ENCODE measurements at places on chromosomes 5 and 9. TPM values are rescaled to one million over a fixed set of nuclear protein-coding genes. Genes with fewer than 3 reads are reported as not detected.

DNA sequence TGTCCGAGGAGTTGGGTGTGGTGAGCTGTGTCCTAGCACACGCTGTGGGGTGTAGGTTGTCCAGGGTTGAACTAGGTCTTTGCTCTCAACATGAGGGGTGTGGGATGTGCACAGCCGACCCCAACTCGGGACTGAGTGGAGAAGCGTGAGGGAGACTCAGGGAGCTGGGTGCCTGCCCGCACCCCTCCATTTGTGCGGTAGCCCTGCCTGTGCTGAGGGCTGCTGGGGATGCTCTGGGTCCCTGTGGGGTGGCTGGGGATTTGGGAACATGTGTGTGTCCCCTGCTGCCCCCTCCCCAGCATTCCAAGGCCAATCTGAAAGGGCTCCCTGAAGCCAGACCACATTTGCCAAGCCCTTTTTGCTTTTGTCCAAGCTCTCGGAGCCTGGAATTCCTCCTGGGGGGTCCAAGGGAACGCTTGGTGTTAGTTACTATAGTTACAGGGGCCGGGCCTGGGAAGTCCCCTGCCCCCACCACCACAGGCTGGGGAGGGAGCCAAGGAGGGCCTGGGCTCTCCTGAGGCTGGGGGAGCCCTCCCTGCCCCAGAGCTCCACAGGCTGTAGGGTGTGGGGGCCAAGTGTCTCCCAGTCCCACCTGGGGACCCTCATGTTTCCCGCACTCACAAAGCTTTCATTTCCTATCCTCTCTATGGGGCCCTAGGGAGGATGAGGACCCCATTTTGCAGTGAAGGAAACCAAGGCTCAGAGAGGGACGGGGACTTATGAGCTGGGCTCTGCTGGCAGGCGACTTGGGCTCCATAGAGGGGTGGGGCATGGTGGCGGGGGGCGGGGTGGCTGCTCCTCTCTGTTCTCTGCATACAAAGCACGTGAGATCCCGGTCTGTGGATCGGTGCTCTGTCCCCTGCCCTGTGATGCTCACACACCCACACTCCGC, 1.1 kb downstream of the CRB2 start:
- DNase-seq = no peak

DNA sequence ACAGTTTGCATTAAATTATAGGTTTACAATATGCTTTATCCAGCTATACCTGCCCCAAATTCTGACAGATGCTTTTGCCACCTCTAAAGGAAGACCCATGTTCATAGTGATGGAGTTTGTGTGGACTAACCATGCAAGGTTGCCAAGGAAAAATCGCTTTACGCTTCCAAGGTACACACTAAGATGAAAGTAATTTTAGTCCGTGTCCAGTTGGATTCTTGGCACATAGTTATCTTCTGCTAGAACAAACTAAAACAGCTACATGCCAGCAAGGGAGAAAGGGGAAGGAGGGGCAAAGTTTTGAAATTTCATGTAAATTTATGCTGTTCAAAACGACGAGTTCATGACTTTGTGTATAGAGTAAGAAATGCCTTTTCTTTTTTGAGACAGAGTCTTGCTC, 41.0 kb downstream of the FXN start:
- DNase-seq = no peak

DNA sequence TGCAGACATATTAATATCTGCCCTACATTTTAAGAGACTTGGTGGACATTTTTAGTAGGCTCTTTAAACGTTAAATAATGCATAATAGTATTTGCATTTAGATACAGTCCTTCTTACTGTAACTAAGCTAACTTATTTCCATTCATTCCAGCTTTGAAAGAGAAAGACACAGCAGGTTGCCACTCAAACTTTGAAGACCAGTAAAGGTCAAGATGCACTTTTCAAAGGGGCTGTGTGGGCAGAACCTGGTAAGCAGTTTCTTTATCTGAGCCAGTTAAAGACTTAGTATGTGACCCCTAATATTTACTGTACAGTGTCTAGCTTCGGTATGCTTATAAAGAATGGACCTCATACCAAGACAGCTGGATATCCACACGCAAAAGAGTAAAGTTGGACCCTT, 20.8 kb downstream of the PLGRKT start:
- DNase-seq = no peak

DNA sequence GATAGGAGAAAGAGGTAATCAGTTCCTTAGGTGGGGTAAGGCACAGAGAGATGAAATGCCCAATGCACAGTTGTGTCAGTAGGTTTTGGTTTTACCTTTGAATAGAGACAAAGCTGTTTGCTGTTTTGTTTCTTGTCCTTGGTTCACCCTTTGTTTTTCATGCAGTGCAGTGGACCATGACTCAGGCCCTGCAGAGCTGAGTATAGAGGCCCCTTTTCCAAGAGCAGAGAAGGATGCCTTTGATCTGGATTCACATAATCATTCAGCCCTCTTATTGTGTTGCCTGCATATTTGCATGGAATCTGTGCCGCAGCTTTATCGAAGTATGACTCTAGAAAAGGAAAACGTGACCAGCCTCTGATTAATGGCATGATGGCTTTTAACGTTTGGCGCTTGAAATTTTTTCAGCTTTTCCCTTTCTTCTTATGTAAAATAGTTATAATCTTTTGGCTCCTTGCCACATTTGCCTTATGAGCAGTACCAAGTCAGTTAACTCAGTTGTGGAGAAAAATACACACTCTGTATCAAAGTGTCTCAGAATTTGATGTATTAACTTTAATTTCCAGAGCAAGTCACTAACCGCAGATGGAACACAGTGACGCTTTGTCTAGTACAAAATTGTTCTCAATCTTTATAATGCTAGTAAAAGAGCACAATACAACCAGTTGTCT, 197.6 kb downstream of the KDM4C start:
- DNase-seq = no peak

DNA sequence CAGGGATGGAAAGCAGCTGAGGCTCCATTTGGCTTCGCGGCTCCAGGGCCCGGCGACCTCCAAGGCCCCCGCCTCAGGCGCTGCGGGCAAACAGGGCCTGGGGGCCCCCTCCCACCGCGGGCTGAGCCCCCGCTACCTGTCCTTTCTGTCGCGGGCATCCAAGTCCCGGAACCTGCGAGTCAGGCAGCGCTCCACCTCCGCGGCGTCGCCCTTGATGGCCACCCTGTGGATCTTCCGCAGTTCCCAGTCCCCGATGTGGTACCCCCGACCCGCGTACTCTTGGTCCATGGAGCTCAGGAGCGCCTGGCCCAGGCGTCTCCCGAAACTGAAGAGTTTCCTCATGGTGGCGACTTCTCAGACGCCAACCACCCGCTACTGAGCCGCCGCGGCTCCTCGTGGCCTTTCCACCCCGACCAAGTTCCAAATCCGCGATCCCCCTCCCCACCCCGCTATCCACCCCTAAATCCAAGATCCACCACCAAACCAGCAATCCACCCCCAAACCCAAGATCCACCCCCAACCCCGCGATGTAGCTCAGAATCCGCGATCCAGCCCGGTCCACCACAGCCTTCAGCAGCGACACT, 86.5 kb upstream of the CCDC180 start:
- DNase-seq = no peak

DNA sequence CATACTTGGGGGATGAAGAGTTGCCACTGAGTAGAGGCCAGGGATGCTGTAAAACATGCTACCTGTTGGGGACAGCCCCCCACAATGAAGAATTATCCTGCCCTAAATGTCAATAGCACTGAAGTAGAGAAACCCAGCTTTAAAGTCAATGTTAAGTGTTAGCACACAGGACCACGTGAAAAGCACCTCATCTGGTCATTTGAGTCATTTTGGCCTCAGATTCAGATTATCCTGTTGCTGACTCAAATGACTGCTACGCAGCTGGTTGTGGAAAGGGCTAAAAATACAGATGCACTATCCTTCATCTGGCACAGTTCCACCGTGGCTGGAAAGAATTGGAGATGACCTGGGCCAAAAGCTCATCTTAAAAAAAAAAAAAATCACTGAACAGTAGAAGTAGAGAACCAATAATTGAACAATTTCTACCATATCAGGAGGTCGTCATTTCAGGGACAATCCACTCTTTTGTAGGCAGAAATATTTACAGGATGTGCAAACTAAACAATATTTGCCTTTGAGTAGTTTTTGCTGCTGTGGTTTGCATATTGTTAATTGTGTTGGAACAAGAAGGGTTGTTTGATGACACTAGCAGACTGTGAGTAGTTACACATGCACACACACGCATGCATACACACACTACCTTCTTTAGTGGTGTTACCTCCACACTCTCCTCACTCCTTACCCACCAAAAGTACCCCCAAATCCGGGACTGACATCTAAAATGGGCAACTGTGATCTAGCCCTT, 195.3 kb upstream of the KLF9 start:
- DNase-seq = peak; percentile 64

DNA sequence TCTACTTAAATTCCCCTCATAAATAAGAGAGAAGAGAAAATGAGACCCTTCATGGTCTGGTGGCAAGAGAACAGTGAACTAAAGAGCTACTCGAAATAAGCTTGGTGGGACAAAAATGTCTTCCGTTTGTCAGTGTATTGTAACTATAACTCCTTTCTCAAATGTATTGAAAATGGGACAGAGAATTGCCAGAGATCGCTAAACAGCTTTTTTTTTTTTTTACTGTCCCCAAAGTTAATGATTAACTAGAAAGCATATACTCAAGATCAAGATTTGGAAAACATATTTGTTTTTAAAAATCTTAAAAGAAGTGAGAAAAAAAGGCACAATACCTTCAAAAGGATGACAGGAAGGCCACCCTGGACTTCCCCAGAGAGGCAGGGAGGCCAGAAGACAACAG, 206.4 kb upstream of the CTNND2 start:
- DNase-seq = no peak

GRCh38 chr9:105361873-105362272, 86.0 kb upstream of the FSD1L start:
- DNase-seq = no peak

DNA sequence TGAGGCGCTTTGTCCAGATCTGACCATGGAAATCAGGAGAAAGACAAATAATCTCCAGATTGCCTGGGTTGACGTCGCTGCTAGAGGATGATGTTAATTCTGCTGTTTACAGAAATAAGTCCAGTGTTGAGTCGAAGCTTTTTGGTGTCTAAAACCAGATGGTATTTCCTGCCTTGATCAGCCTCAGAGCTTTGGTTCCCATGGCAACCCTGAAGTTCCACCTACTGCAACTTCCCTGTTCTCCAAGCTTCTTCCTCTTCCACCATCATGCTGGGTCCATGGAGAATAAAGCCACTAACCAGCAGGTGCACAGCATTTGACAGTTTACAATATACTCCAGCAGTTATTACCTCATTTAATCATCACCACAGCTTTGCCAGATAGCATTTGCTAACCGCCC, 18.0 kb upstream of the GABBR2 start:
- DNase-seq = no peak

GRCh38 chr9:21801683-21802417, 586 bp upstream of the MTAP start:
- DNase-seq = peak; percentile 86

SUB1 gene
- 174 TPM for total RNA-seq

CDC20B gene
- total RNA-seq = not detected

CDX1 gene
- total RNA-seq = not detected
